ENCODE measurements at places on chromosomes 2 and 18.

DNA sequence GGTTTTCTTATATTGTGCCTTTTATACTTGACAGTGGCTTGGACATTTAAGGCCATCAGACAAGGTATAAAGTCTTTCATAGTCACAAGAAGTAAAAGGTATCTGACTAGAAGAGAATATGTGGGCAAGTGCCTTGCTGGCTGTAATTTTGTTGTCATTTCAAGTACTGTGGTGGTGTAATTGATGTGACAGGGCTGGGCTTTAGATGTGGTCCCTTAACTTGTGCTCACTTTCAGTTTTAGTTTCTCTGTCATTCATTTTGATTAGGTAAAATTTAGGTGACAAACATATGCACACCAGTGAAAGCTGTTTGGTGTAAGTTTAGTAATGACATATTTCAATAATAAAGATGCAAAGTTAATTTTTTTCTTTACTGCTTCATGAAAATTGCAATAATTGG is 31.2 kb upstream of the TBR1 start:
- DNase-seq, result no peak

- DNase-seq, result no peak
These were observed 126.6 kb upstream of the CWC22 start for GRCh38 chr2:180133736-180134135.

DNA sequence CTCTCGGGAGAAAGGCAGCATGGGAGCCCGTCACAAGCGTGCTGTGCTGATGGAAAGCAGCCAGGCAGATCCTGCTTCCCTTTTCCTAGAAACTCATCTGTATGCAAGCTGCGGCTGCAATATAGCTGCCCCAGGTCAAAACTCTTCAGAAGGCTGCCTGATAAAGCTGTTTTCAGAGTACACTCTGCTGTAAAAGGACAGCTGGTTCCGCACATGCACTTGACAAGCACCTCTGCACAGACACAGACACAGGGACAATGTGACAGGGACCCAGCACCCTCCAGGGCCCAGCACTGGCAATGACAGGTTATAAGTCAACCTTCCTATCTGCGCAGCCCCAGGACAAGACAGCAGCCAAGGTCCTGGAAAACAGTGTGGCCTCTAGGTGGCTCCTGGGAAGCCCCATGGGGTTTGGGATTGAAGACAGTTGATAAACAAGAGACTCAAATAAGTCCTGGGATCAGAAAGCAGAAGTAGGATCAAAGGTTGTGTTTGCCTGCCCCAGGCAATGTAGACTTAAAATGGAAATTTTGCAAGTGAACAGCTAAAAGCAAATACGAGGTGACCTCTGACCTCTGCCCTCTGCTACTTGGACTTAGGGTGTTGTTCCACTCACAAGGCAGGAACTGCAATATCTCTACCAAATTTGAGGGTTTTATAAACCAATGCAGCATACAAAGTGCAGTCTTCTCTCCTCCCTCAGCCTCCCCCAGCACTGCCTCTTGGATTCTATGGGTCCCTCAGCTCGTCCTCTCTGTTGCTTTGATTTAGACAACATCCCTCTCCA is 16.9 kb downstream of the SLC66A2 start:
- DNase-seq, result no peak

GRCh38 chr2:182133195-182133891 is 147.7 kb downstream of the PPP1R1C start:
- no peak for DNase-seq

- DNase-seq, result no peak
These were observed 22.0 kb downstream of the TSPYL6 start for GRCh38 chr2:54233832-54234649.

GRCh38 chr2:128536925-128537620 is 218.4 kb upstream of the HS6ST1 start:
- no peak for DNase-seq

- DNase-seq, result no peak
These were observed 81.3 kb downstream of the CRACDL start for GRCh38 chr2:98854682-98855081.

GRCh38 chr18:22456547-22456946 is 38.8 kb upstream of the CTAGE1 start:
- DNase-seq, result no peak

GRCh38 chr18:25053466-25053865 is 298.5 kb downstream of the ZNF521 start:
- DNase-seq, result no peak

DNA sequence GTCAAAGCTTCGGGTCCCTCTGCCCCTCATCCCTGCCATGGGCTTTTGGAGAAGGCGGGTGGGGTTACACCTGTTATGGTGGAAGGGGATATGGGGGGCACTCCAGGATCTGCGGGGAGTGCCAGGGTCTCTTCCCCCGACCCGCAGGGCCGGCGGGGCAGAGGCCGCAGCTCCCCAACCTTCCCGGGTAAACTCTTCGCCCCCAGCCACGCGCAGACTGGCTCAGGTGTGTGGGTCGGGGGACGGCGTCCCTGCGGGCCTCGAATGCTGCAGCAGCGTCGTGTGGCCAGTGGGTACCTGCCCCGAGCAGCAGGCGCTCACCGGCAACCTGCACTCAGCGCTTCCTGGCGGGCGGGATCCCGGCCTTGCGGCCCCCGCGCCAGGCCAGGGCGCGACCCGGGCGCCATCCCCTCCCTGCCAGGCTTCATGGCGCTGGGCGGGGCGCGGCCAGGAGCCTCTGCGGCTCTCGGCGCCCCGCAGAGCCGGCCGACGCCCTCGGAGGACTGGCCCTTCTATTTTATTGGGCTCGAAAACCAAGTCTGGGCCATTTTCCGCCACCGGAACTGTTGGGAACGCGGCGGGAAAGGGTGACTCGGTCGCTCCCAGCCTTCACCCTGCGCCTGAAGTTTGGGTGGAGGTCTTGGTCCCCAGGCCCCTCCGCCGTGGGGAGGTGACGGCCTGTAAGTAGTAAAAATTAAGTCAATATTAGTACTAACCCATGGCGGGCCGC is 4.5 kb downstream of the GBX2 start:
- no peak for DNase-seq

GRCh38 chr2:188984680-188985079 is 10.5 kb downstream of the COL3A1 start:
- DNase-seq, result no peak

- no peak for DNase-seq
These were observed 38.0 kb upstream of the NEDD4L start for GRCh38 chr18:58005885-58006523.

DNA sequence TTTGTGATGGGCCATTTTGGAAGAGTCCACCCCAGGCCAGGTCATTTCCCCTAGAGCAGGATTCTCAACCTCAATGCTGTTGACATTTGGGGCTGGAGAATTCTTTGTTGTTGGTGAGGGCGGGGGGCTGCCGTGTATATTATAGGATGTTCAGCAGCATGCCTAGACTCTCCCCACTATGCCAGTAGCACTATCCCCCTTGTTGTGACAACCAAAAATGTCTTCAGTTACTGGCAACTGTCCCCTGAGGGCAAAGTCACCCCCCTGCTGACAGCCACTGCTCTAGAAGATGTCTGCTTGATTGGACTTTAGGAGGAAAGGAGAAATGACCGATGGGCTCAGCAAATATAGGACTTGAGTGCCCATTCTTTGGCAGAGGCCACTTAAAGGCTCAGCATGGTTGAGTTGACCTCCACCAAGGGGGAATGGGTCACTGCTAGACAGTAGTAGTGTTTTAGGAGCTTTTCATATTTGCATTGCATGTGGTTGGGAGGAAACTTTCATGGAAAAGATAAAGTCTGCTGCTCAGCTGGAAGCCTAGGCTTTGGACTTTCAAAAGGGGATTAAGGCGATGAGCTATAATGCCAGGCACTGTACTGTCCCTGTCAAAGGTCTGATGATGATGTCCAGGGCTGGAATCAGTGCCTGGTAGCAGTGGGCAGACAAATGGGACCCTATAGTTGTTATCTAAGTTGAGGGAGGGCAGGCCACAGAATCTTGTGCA is 61.1 kb upstream of the MCFD2 start:
- DNase-seq, result no peak

DNA sequence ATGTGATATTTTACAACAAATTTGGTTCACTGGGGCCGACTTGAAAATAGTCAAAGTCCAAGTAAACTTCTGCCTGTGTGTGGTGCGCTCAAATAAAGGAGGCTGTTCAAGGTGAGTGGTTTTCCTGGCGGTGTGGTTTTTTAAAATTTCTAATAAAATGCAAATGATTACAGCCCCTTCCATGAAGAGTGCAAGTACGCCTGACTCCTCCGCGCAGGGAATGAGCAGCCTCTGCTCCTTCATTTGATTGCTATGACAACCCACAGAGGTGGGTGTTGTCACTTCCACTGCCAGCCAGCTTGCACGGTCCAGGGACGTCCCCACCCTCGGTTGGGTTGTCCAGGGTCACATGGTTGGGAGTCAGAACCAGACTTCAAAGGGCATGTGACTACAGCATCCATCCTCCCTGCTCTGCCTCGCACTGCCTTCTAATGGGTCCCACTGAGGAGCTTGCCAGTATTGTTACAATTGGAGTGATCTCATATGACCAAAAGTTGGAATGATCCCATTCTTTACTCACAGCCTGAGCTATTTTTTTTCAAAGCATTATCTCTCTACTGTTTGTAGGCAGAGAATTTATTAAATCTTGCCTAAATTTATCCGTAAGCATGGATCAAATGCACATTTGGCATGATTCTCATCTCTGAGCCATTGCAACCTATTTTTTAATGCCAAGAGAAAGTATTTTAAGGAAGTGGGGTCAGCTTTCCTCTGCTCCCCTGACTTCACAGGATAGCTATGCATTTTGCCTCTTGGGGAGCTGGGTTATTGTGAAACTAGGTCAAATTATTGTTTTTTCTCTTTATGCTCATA is 121.3 kb downstream of the AGAP1 start:
- DNase-seq, result no peak

DNA sequence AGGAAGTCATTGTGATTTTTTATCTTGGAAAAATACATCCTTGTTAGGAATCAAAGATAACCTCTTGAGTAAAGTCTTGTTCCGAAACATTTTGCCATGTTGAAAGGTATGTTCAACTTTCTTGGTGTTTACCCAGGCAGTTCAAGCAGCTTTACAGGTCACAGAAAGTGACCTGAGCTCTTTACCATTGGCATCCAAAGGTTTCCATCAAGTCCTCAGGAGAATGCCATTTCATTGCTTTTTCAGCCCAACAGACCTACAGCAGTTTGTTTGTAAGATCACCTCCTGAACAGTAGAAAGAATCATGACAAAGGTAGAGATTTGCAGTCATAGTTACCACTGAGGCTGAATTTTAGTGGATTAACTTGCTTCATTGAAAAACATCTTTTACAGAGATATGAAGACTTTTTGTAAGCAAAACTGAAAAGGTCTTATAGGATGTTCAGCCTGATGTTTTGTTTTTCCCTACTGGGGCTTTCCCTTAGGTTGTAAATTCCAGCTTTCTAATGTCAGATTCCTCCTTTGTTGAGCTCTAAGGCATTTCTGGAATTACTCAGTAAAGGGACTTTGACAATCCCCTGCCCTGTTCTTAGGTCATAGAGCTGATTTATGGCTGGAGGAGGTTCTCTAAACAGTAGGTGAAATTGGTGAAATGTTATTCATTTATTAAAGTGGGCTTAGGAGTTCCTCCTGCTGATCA is 236.8 kb upstream of the RBMS1 start:
- DNase-seq, result no peak

DNA sequence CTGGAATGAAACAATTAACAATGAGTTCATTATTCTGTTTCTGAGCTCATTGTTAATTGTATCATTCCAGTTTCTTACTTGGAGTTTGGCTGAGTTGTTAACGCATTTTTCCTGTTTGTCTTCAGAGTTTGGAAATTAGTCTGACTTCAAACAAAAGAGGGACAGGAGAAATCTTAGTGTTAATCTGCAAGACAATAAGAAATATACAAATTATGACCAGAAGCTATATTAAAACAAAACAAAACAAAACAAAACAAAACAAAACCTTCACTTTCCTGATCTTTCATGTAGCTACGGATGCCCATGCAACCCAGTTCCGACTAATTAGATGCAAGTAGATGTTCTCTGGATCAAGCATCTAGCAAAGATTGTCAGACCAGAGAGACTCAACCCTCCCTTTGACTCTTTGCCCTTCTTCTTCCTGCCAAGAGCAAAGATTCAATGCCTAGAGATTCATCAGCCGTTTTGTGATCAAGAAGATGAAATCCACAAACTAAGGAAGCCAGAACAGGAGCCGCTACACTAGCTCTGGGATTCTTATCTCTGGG is 686.2 kb upstream of the FSHR start:
- DNase-seq, result no peak

- no peak for DNase-seq
These were observed 223.7 kb downstream of the ACKR3 start for GRCh38 chr2:236793023-236794011.

DNA sequence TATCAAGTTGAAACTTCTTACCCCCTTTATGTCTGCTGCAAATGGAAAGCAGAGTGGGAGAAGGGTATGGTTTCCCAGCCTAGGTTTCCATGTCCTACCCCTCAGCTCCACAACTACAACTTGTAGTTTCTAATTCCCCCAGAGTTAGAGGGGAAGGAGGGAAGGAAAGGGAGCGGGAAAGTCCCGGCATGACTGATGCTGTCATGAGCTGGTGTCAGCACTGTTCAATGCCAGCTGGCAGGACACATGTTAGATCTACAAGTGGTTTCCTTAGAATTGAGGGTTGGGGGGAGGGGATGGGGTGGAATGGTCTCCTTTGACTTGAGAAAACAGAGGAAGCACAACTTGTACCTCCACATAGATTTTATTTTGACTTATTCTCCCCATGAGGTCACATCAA is 194.0 kb downstream of the MBD2 start:
- DNase-seq, result no peak

DNA sequence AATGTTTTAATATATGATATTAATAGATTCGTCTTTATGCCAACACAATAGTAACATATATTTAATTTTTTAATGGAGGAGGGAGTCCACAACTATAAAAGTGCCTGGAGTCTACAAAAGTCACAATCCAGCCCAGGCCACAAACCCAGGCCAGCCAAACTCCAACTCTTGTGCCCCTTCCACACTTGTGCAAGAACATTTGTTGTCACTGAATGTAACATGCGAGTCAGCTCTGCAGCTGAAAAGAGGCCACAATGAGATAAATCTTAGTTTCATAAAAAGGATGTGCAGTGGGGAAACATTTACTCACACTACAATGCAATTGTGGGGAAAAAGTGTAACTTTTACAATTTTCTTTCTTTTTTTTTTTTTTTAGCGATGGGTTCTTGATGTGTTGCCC is 110.8 kb downstream of the MCFD2 start:
- DNase-seq, result no peak

- no peak for DNase-seq
These were observed 16.4 kb downstream of the SMAD7 start for GRCh38 chr18:48934415-48934722.

GRCh38 chr2:177554365-177554764 is 161.8 kb downstream of the AGPS start:
- no peak for DNase-seq

GRCh38 chr18:36457683-36458082 is 160.2 kb downstream of the FHOD3 start:
- no peak for DNase-seq

GRCh38 chr2:127737892-127738291 is 36.6 kb downstream of the SFT2D3 start:
- no peak for DNase-seq

GRCh38 chr18:23032030-23032582 is 99.0 kb downstream of the RBBP8 start:
- DNase-seq, result no peak

GRCh38 chr2:162212366-162212765 is 30.9 kb downstream of the FAP start:
- no peak for DNase-seq

- DNase-seq, result no peak
These were observed 215.4 kb upstream of the NRXN1 start for GRCh38 chr2:51247252-51247805.

- no peak for DNase-seq
These were observed 105.8 kb upstream of the CTAGE1 start for GRCh38 chr18:22523481-22523880.

- no peak for DNase-seq
These were observed 336.7 kb downstream of the LPIN1 start for GRCh38 chr2:12083081-12083581.

GRCh38 chr18:79420033-79420745 is 24.5 kb downstream of the NFATC1 start:
- no peak for DNase-seq

Measured in bone marrow (tissue), 2 donors.